ENCODE measurements at places on chromosomes 11 and 22.
A peak's percentile ranks its signal among the peaks of the same experiment; 100 is the strongest.

DNA sequence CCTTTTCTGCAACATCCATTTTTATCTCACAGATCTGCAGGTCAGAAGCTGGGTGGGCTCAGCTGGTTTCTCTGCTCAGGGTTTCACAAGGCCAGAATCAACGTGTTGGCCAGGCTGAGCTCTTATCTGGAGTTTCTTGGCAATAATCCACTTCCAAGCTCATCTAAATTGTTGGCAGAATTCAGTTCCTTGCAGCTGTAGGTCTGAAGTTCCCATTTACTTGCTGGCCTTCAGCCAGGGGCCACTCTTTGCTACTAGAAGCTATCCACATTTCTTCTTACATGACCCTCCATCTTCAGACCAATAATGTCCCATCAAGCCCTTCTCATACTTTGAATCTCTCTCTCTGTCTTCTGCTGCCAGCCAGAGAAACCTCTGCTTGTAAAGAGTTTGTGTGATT, 103.5 kb downstream of the WNT11 start:
- DNase-seq = no peak

DNA sequence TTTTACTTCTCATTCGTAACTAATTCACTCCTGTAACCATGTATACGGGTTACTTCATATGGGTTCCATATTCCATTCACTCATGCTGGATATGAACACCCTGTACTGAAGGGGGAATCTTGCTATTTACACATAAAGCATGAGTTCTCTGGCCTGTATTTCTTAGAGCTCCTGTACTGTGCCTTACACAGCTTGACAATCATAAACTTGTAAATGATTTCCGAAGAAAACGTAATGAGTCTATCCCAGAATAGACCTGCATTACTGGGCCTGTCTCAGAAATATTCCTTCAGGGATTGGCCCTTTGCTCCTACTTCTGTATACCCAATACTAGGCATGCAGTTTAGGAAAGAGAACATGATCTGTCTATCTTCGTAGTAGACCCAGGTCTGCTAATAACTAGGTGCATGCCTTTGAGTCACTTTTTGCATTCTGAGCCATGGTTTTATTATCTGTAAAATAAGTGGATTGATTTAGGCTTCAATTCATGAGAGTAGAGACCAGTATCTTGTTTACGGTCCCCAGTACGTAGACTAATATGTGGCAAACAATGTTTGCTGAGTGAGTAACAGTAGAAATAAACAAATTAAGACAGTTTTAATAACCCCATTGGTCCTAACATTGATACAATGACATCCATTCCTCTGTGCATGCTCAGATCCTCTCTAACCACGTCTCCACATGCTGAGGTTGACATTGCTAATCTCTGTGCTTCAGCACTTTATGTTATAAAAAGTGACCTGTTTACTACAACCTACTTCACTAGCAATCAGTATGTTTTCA, 1.2 kb downstream of the CCDC34 start:
- DNase-seq = no peak

DNA sequence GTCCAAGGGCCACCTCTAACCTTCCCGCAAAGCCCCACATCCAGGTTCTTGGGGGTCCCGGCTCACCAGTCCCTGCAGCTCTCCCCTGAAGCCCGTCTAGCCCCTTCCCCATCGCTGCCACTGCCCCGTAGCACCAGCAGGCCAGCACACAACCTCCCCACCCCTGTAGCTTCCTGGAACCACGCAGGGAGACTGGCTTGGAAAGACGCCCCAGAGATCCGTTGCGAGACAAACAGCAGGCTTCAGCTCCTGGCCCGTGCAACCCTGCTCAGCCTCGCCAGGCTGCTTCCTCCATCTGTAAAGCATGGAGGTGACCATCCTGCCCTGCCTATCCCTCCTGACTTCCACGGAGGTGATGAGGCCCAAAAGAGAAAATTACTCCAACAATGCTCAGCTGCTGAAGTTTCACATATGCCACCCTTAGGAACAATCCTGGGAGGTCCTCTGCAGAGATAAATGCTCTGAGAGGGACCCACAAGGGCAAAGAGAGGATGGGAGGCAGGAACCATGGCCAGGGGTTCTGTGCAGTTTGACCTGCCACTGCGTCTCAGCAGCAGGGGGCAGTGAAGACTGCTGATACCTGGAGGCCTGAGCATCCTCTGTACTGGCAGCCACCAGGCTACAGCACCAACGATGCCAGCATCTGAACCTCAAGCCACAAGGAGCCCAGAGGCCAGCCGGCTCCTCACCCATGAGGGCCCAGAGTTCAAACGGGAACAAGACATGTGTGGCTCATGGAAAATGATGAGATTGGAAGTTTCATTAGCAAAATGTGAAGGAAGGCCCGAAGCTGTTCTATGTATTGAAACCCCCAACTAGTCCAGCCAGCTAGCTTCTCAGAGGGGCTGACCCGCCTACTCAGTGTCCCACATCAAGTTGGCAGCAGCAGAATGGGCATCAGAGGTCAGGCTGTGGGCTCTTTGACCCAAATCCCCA, 16.1 kb downstream of the DGCR2 start:
- DNase-seq = no peak

DNA sequence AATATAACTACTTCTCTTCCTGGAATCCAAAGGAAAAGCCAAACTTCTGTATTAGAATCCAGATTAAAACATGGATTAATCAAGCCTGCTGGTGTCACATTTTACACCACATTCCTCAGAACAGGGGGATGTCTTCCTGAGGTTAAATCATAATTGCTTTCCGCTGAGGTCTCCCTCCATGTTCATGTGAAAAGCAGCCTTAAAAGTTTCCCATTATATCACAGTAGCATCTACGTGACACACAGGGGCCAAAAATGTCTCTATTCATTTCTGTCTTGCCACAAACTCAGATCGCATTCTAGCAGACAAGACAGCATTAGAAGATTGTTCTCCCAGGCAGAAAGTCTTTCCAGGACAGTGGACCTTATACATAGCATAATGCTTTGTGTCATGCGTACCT, 788.7 kb downstream of the OPCML start:
- DNase-seq = no peak

- DNase-seq = peak; percentile 10
These were observed 134.1 kb downstream of the SLC17A6 start for GRCh38 chr11:22472306-22472705.

- no peak for DNase-seq
These were observed 15.7 kb upstream of the AIFM3 start for GRCh38 chr22:20951151-20951931.

DNA sequence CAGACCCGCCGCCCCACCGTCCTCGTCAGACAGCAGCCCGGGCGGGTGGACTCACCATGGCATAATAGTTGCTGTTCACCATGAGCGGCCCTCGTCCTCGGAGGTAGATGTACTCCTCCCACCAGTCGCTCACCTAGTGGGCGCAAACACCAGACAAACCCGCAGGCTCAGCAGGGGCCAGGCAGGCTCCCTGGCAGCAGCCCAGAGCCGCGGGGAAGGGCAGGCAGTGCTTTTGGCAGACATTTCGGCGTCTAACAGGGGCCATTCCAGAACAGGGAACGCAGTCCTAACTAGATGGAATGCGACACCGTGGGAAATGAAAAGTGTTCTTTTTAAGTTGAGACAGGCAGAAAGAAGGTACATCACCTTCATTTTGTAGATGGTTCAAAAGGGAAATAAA, 44.9 kb downstream of the CPT1A start:
- DNase-seq = no peak

- peak; percentile 89 for DNase-seq
These were observed 4.5 kb upstream of the BCL9L start for GRCh38 chr11:118930094-118930712.

DNA sequence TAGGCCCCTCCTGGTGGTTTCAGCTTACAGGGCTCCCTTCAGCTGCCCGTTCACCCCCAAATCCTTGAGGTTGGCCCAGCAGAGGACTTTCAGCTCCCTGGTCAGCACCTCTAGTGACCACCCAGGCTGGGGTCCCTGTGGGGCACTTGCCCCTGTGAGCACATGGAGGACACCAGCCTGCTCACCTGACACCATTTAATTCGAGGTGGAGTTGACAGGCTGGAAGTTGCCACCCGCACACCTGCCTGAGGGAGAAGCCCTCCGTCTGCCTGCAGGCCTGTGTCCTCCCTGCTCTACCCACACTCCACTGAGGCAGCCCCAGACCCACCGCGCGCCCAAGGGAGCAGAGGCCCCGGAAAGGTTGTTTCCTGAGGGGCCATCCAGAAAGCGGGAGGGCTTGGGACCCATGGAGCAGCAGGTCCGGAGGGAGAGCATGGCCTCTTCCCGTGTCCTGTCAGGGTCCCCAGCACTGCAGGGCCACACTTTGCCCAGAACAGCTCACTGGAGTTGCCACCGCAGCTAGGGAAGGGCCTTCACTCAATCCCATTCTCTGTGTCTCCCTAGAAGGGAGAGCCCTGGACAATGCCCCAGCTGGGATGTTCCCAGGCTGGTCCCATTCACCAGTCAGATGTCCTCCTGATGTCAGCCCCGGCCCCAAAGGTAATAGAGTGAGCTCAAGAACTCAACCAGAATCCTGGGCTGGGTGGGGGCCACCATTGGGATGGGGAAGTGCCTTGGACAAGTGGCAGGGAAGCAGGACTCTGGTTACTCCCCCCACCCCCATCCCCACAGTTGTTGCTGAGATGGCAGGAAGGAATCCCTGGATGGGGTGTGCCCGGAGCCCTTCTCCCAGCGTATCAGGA, 82.4 kb downstream of the MED15 start:
- no peak for DNase-seq

GRCh38 chr11:116415095-116415494, 357.7 kb downstream of the BUD13 start:
- no peak for DNase-seq

DNA sequence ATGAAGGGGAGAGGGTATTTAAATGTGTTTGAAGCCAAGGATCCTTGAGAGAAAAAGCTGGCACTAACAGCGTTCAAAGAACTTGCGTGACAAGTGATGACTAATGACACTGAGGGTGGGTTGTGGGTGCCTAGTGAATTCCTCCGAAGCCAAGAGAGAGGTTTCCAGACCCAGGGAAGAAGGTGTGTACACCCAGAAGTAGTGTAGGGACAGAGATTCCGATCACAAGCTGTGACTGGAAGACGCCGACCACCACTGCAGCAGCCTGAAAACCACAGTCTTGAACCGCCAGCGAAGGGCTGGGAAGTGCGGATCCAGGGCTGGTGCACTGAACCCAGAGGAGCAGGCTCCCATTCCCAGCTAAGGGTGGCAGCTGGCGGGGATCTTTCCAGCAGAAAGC, 9.5 kb downstream of the PPARA start:
- DNase-seq = no peak

DNA sequence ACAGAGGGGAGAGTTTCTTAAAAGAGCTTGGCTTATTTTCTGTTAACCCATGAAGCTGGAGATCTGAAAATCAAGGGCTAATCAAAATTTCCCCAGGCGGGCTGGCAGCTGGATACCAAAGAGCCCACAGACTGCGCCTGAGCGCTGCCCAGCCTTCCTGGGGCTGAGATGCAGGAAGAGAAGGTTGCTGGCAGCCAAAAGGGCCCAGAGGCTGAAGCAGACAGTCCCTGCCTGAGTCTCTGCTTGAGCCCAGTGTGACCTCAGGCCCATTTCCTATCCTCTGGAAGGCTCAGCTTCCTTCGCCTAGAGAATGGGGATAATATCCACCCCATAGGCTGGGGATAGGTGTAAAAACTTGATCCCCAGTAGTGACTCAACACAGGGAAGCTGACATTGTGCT, 49.1 kb downstream of the ARRB1 start:
- no peak for DNase-seq

DNA sequence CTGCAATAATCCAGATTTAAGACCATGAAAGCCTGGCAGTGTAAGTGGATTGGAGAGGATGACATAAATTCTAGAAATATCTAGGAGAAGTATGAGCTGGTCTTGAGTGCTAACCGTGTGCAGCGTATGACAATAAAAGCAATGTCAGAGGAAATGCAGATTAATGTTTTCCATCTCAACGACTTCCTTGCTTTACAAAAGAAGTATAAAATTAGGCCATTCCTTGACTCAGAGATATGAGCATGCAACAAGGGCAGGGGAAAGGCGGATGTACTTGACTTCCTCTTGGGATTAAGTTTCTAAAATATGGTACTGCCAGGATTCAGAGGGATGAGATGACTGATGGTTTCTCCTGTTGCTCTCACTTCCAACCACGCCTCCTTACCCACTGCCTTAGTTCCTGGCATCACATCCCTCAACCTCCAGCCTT, 32.3 kb downstream of the ADAMTS15 start:
- no peak for DNase-seq

DNA sequence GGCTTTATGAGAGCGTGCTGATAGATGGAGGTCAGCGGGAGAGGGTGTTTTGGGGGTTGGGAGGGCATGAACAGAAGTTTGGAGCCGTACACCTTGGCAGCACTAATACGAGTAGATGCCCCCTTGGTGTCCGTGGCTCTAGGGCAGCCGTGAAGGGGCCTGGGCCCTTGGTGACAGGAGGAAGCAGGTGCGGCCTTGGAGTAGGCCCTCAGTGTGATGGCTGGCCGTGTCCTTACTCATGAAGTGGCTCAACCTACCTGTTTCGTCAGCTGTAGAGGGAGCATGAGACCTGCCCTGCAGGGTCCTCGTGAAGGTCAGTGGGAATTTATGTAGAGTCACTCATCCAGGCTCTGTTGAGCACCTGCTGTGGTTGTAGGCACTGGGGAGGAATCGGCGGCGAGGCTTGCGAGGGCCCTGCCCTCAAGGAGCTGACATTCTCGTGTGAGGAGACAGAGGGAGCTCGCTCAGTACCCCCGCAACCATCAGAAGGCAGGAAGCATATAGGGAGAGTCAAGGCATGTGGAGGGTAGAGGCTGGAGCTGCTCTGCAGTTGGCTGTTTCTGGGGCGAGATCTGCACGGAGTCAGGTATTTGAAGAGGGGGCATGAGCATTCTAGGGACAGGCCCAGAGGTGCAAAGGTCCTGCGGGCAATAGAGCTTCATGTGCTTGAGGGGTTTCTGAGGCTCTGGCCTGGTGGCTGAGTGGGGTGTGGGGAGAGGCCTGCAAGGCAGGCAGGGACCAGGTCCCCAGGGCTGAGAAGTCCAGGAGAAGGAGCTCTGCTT, 39.6 kb downstream of the TBC1D22A start:
- no peak for DNase-seq

- peak; percentile 56 for DNase-seq
These were observed 9.0 kb upstream of the SPINDOC start for GRCh38 chr11:63804259-63804658.

GRCh38 chr22:39150848-39151215, 1.6 kb downstream of the CBX7 start:
- DNase-seq = no peak

DNA sequence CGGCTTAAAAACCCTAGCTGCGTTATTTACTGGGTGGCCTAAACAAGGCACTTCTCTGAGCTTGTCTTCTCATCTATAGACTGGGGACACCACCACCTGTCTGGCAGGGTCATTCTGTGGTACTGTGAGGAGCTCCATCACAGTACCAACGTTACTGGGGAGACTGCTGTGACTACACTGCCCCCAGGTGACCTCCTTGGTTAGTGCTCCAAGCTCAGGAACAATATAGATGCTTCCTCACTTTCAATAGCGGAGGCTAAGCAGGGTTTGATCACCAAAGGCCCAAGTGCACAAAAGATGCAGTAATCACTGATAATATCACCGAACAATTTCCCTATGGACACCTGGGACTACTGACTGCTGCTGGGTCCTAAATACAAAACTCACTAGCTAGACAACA, 18.8 kb downstream of the PRPF19 start:
- DNase-seq = peak; percentile 47
